Urinary bladder (tissue), 4 donors: ENCODE measurements at places on chromosomes 11 and 22. TPM values are rescaled to one million over a fixed set of nuclear protein-coding genes. Genes with fewer than 3 reads are reported as not detected.

Gene CLMP
- polyA plus RNA-seq = 41.0 TPM

DNA sequence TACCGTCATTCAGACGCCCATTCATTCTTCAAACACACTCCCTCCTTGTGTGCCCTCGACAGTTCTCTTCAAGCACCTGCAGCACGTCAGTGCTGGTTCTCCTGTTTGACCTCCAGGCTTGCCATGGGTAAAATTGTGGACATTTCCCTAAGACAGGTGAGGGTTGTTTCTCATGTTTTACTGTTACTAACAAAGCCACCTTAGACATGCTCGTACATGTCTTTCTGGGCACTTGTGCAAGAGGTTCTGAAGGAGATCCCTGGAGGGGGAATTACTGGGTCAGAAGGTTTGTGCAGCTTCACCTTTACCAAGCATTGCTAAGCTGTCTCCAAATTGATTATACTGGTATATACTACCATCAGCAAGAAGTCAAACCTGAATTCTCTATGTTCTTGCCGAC, 189.7 kb upstream of the TMEM45B start:
- DNase-seq = no peak

DNA sequence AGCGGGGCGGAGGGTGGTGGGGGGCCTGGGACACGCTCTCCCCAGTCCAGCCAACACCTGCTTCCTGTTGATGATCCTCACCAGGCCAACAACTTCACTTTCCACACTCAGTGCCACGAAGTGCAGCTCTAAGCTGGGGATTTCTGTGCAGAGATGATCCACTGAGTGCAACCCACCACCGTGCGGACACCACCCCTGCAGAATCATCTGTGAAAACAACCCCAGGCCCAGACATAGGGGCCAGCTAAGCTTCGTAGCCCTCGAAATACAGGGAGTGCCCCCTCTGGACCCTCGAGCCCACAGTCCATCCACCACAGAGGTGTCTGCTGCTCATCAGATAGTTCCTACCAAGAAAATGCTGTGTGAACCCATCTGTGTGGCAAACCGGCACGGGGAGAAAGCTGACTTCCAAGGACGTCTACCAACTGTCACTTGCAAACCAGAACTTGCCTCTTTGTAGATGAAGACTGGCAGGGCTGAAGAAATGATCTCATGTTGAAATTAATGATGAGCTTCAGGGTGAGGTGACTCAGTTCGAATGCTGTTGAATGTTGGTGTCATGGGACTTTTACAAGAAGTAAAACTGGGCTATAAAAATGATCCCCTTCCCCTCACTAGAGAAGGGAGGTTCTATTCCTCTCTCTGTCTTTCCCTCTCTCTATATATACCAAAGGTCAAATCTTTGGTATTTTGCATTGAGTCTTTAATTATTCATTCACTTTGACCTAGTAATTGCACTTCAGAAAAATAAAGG, 73.4 kb downstream of the MYEOV start:
- no peak for DNase-seq

- DNase-seq = no peak
These were observed 9.2 kb downstream of the SLC5A1 start for GRCh38 chr22:32052244-32052643.

DNA sequence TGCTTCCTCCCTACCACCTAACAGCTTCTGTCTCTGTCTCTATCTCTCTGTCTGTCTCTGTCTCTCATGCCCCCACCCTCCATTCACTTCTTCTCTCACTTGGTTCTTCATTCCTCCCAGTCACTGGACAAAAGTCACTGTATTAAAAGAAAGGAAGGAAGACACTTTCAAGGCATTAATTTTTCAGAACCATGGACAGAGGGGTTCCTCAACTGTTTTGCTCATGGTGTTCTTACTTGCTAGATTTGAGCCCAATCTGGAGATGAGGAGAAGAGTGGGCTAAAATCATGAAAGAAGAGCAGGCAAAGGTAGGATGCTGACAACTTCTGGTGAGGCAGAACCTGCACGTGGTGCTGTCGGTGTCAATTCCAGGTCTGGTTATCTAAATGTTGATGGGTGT, 116.7 kb upstream of the LARGE1 start:
- DNase-seq = no peak
